ENCODE measurements at places on chromosomes 7 and 10.
A peak's percentile ranks its signal among the peaks of the same experiment; 100 is the strongest.

GRCh38 chr7:159088016-159088865, 56.4 kb downstream of the VIPR2 start:
- DNase-seq = no peak

- DNase-seq = no peak
Measured at GRCh38 chr10:23367896-23368595, 23.4 kb upstream of the C10orf67 start.

GRCh38 chr10:100529475-100530298, at the start of gene NDUFB8:
Gene NDUFB8 (minus strand): TSS chr10:100529871. CDS start chr10:100529851, 20 bp downstream.
- DNase-seq = peak; percentile 75

DNA sequence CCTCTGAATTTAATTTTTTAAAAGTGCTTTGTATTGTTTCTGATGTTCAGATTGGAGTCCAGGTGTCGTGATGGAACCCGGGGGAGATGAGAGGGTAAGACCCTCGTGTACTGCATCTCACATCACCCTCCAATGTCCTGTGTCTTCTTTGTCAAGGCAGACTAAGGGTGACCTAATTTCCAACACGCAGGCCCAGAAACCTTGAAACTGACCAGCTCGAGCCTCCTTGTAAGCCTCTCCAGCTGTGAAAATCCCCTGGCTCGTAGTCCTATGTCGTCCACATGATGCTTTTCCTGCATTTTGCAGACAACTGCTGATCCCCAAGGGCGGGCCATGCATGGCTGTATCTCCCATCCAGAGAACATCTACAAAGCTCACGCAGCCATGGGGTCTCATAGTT, 220.2 kb downstream of the ARHGAP12 start:
- DNase-seq = no peak

DNA sequence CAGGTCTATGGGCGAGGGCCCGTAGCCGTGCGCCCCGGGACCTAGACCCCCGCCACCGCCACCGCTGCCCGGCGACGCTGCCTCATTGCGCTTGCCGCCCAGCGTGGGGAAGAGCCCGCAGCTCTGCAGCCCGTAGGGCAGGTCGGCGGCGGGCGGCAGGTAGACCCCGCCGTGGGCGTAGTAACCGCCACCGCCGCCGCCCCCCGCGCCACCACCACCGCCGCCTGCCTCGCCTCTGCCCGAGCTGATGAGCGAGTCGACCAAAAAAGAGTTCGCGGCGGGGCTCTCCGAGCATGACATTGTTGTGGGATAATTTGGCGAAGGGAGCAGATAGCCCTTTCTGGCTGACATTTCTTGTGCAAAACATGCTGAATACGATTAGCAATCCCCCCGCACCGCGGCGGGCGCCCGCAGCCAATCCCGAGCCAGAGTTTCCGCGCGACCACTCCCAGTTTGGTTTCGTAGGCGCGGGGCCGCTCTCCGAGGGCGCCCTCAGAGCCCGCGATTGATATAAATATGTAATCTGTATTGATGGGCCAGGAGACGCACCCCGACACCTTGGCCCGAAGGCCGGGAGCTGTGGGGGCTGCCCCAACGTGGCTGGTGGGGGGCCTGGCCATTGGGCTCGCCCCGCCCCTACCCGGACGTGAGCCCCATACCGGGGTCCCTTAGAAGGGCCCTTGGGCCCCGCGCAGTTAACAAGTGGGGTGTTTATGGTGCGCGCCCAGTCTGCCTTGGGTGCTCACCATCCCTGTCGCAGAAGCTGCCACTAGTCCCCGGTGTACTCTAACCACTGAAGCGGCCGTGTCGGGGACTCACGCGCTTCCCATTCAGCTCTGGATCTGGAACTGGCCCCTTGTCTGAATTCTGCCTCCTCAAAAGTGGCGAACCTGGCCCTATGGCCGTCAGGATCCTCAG, at the start of gene HOXA10:
TSS of gene HOXA10 (minus strand) at position 365 of the 918 bp plus-strand sequence. CDS start at position 351, 14 bp downstream.
- peak; percentile 71 for DNase-seq

- no peak for DNase-seq
Measured at GRCh38 chr7:18532813-18533212, 37.3 kb downstream of the HDAC9 start.

DNA sequence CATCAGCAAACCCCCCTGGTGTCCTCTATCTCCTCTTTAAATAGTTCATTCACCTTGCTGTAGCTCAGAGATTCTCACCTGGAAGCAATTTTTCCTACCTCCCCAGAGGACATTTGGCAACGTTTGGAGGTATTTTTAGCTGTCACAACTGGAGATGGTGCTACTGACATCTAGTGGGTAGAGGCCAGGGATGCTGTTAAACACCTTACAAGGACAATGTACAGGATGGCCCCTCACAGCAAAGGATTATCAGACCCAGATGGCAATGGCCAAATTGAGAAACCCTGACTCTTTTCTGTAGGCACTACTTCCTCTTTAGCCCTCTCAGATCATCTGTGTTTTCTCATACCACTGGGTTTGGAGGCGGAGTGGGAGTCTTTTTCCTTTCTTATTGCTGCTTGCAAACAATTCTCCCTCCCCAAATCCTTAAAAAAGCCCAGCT, 13.2 kb upstream of the TRA2A start:
- peak; percentile 22 for DNase-seq

DNA sequence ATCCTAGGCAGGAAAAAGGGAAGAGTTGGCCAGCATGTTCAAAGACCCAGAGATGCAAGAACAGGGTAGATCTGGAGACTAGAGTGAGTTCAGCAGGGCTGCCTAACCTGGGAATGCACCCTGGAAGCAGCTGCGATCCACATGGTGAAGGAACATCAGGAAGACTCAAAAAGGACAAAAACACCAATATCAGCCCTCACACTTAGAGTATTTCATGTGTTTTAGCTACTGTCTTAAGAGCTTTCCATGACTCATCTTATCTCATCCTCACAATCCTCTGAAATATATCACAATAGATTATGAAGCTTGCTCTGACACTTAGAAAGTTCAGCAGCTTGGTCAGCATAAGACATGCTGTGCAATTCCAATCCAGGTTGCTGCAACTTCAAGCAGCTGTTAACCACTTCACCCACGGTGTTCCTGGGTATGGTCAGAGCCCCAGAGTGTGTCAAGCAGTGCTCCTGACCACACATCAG, 380.9 kb downstream of the PARD3 start:
- DNase-seq = peak; percentile 71

DNA sequence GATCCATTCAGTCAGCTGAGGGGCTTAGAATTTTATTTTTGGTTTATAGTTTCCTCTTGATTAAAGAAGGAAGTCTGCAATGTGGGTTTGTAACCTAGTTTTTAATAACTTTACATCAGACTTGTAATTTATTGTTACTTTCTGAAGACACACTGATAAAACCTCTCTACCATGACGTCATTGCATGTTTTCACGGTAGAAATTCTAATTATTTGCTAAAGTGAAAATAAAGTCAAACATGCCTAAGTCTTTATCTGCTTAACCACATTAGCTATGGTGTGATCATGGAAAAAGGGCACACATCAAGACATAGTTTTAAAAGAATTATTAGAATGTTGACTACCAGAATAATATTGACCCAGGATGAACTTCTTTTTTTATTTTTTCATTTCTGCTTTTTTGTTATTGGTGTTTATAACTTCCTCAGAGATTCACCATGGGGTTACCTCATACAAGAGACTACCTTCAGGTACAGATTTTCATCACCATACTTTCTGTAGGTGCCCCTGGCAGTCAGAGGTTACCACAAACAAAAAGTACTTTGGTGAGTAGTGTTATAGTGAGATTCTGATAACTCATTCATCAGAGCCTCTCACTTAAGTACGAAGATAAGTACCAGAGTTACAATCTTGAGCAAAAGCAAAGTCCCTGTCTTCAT, 7.0 kb upstream of the PANK1 start:
- no peak for DNase-seq

- peak; percentile 48 for DNase-seq
Measured at GRCh38 chr7:92872701-92873100, 36.3 kb upstream of the CDK6 start.

- DNase-seq = no peak
Measured at GRCh38 chr7:100603726-100604027, 1.5 kb downstream of the PCOLCE start.

DNA sequence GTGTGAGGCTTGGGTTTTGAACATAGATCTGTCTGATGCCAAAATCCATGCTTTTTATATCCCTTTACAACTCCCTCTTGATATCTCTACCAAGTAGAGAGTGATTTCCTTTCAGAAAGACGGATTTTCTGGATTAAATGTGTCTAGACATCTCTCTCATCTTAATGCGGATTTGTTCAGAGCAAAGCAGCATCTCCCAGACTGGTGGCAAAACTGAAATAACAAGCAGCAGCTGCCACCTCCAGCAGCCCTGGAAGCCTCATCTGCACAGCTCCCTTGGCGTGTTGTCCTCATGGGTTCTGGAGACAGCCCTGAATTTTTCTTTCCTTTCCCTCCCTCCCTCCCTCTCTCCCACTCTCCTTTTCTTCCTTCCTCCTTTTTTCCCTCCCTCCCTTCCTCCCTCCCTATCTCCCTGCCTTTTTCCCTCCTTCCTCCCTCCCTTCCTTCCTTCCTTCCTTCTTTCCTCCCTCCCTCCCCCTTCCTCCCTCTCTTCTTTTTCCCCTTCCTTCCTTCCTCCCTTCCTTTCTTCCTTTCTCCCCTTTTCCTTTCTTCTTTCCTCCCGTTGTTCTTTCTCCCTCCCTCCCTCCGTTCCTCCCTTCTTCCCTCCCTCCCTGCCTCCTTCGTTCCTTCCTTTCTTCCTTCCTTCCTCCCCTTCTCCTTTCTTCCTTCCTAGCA, 639.9 kb downstream of the TYW1 start:
- DNase-seq = no peak

- DNase-seq = no peak
Measured at GRCh38 chr7:158602905-158603772, 15.5 kb upstream of the PTPRN2 start.

DNA sequence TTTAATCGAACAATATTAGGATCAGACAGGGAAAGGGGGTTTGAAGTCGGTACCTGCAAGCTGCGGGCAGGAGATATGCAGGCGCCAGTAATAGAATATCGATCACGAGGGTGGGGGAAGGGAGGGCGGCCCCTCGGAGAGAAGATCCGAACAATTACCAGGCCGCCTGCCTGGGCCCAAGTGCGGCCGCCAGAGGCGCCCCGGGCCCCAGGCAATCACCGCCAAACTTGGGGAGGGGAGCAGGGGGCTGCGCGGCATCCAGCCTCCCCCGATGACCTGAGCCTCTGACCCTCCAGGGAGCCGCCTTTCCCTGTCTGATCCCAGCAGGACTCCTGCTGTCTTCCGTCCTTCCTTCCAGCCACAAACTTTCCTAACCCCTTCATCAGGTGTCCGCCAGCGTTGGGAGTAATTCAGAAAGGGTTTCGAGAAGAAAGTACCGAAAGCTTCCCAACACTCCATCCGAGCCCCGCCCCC, 1.1 kb downstream of the NKX1-2 start:
- DNase-seq = no peak

- no peak for DNase-seq
Measured at GRCh38 chr10:119893074-119893473, 544 bp downstream of the SEC23IP start.

DNA sequence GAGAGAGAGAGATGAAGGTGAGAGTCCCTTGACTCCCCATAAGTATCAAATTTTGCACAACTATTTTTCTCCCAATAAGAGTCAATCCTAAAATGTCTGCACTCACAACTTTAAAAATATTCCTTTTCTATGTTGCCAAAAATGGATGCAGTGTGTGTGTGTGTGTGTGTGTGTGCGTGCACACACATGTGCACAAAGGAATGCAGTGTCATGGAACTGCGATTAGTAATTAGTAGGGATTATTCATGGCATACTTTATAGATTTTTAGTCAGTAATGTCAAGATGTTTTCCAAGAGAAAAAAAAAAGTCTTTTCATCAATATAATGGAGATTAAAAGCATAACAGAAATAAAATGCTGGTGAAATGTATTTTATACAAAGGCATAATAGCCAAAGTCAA, 179.1 kb upstream of the LRRTM3 start:
- peak; percentile 22 for DNase-seq
